NB4 (cell line): ENCODE measurements at places on chromosomes 3 and 15.

DNA sequence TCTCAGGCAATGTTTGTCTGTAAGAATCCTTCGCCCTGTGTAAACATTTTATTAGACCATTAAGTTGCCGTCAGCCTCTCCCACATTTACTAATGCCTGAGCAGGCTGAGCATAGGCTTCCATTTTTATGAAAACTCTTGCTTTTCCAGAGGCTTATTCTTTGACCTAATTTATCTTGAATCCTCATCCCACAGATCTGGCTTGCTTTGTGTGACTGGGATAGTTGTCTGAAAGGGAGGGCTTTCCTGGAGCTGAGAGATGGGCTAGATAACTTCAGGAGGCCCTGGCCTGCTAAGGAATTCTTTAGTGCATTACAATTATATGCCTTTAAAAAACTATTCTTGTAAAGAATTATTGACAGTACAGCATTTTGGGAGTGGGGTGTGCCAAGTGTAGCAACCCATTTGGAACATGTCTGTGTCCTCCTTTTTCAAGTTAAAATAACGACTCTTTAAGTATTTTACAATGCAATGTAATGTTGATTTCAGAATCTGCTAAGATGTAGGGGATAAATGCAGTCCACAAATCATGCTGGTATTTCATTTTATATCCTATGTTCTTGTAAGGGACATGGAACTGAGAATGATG, 52.4 kb downstream of the EEFSEC start:
- no peak for DNase-seq

DNA sequence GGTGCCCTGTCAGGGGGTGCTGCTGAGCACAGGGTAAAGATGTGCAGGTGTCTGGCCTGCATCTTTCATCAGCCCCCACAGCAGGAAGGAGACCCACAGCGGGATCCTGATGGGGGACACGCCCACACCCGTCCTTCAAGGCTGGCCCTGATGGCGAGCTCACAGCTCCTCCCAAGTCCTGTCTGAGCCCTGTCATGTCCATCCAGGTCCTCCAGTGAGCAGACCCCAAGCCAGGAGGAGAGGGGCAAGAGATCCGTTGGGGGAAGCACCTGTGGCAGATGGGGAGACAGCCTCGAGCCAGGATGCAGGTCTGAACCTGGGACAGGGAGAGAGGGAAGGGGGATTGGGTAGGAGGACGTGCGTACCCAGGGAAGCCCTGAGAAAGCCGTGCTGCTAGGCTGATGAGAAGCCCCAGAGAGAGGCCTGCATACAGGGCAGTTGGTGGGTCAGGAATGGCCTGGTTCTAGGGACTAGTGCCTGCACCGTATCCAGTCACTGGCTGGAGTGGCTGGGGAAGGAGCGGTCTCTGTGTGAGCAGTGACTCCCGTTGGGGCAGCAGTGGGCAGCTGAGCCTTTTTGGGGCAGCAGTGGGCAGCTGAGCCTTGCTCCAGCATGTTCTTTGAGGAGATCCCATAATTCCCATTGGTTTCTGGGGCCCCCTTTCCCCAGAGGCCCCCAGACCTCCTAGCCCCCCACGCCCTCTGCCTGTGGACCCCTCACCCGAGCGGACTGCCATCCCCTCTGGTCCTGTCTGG, 133.3 kb upstream of the MEF2A start:
- DNase-seq = no peak

- DNase-seq = no peak
These were observed 8.8 kb upstream of the PRKAR2A start for GRCh38 chr3:48856469-48856868.

DNA sequence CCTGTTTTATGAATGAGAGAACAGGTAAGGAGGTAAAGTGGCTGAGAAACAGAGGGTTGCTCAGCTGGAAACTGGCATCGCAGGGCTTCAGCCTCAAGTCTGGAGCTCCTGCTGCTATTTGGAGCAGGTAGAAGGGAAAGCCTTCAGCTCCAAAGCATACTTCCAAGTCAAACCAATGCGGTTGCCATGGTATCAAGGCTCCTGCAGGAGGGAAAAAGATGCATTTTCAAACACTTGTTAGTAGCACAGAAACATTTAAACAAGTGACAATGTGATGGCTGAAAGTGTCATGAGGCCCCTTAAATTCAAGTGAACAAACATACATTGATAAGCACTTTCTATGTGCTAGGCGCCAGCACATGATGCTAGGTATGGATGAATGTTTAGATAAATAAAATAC, 60.4 kb downstream of the RYR3 start:
- no peak for DNase-seq

DNA sequence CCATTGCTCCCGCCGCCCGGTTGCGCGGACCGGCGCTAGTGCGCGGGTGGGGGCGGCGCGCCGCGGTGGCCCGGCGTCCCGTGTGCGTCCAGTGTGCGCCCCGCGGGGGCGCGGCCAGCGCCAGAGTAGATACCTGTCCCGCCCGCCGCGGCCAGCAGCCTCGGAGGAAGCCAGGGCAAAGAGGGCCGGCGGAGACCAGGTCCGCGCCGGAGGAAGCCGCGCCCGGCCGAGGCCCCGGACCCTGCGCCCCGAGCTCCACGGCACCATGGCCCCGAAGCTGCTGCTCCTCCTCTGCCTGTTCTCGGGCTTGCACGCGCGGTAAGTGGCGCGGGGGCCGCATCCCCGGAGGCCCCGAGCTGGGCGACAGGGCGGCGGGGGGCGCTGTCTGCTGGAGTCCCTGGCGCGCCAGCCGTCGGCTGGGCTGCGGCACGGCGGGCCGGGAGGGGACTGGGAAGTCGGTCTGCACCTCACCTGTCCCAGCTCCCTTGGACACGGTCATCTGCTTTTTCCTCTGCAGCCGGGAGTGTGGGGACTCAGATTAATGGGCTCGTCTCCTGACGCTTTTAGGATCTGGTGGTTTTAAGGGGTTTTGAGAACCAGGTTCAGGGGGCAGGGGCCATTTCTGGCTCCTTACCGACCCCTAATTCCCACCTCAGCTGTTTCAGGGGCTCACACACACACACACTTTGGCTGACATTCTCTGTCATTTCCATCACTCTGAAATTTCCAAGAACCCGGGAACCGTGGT, 464 bp downstream of the GABRG3 start:
- DNase-seq = no peak

- DNase-seq = no peak
These were observed 500.6 kb downstream of the PYDC2 start for GRCh38 chr3:191961529-191961928.

GRCh38 chr15:31228011-31228484, 98.6 kb upstream of the KLF13 start:
- DNase-seq = peak; percentile 43
